ENCODE measurements at places on chromosomes 4 and X.

- DNase-seq, result no peak
Measured at GRCh38 chrX:133983974-133984845, 1.2 kb downstream of the GPC3 start.

GRCh38 chrX:148512453-148512852 is 12.0 kb downstream of the AFF2 start:
- DNase-seq, result no peak

- no peak for DNase-seq
Measured at GRCh38 chr4:70538869-70539268, 20.5 kb downstream of the AMTN start.

DNA sequence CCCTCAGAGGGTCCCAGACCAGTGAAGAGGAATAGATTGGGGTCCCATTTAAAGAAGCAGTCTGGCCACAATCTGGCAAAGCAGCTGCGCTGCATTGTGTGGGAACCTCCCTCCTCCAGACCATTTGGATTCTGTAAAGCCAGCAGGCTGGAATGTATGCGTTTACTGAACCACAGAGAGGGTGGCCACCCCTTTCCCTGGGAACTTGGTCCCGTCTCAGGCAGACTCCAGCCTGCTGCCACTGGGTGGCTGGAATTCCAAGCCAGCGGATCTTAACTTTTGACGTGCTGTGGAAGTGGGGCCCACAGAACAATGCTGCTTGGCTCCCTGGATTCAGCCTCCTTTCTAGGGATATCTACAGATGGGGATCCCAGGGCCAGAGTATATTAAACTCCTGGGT is 307.2 kb downstream of the DACH2 start:
- no peak for DNase-seq

Measured in M059J (cell line).